ACHN (cell line): ENCODE measurements at places on chromosomes 5 and 9.

GRCh38 chr5:81429363-81429762, 35.4 kb upstream of the ACOT12 start:
- DNase-seq, result no peak

DNA sequence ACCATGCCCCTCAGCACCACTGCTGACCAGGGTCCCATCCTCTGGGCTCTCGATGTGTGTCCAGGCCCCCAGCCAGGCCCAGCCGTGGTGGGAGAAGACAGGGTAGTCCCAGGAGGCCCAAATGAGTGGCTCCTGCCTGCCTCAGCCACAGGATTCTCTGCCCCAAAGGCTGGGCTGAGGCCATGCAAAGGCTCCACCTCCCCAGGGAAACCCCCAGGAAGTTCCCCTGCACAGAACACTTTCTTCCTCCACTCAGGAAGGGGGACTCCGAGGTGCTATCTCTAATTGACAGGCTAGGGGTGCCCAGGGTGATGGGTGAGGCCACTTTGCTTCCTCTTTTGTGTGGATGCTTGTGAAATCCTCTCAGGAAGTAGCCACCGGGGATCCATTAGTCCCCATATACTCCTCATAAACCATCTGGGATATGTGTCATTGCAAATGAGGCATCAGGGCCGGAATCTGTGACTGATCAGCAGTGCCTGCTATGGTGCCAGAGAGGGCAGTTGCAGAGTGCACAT, 23.1 kb upstream of the TDRD7 start:
- no peak for DNase-seq

DNA sequence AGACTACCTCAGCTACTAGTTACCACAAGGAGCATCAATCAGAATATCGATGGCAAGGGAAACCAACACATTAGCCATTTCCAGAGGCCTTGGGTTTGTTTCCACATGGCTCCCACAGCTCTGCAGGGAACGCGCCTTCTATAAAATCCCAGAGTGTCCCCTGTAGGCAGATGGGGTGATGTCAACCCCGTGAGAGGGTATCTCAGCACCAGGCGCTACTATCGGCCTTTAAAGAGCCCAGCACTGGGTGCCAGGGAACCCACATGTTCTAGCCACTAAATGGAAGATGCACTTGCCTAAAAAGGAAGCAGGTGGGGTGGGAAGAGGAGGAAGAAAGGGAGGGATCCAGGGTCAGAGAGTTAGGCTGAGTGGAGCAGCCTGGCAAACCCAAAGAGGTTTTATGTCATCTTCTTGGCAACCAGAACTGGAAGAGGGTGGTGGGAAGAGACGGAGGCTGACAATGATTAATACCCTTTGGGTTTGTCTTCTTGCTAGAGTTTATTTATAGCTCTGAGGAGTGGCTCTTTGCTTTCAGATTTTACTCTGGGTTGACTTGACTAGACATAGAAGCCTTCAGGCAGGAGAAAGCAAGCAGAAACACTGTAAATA, 19.9 kb downstream of the MACROH2A1 start:
- DNase-seq, result peak; percentile 21

GRCh38 chr5:164722702-164723101, 1217.3 kb downstream of the MAT2B start:
- DNase-seq, result no peak

GRCh38 chr9:92725766-92726165, 38.9 kb downstream of the BICD2 start:
- no peak for DNase-seq

- DNase-seq, result no peak
Measured at GRCh38 chr5:87277279-87277835, 9.7 kb downstream of the RASA1 start.

DNA sequence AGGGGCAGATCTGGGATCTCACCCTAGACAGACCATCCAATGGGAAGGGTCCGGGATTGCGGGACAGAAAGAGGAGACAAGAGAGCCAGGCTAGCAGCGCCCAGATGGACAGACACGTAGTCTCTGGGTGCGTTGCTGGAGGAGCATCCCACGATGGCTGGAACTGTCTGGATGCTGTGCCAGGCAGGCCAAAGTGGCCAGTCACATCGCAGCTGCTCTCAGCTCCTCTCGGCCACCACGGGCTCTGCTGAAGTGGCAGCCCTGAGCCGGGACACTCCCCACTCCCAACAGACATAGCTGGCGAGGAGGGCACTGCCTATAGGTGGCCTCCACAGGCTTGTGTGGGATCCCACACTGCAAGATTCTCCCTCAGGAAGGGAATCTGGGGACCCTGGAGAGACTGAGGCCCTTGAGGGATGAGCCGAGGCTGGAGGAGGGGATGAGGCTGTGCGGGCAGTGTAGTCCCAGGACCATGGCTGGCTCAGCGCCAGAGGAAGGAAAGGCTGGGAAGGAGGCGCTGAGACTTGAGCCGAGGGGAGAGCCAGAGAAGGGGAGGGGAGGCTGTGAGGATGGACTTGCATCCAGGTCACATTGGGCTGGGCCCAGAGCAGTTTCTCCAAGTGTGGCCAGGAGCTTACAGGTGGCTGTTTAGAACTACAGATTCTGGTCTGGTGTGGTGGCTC, 10.3 kb upstream of the WDR5 start:
- no peak for DNase-seq

GRCh38 chr9:93114169-93114983, 18.4 kb downstream of the CARD19 start:
- DNase-seq, result no peak

DNA sequence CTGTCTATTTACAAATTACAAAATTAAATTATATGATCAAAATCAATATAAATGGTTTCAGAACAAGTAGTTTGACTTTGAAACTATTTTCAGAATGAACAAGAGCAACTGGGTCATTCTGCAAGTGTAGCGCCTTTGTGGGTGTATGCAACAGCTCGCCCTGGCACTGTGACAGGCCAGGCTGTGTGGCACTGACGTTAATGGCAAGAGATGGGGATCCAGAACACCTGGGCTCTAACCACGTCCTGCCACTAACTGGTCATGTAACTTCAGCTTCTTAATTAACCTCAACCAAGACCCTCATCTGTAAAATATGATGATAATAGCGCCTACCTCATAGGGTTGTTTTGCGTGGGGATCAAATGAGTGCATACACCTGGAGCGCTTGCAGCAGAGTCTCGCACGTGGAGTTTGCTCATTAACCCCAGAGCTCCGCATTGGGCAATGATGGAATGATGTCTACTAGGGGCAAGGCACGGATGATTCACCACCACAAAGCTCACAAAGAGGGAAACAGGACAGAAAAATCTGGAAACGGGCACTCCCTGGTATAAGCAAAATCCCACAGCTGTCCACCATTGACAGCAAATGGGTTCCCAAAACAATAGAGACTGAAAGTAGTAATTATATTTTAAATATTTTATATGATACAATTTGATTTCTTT, 639.4 kb downstream of the SEMA5A start:
- no peak for DNase-seq

DNA sequence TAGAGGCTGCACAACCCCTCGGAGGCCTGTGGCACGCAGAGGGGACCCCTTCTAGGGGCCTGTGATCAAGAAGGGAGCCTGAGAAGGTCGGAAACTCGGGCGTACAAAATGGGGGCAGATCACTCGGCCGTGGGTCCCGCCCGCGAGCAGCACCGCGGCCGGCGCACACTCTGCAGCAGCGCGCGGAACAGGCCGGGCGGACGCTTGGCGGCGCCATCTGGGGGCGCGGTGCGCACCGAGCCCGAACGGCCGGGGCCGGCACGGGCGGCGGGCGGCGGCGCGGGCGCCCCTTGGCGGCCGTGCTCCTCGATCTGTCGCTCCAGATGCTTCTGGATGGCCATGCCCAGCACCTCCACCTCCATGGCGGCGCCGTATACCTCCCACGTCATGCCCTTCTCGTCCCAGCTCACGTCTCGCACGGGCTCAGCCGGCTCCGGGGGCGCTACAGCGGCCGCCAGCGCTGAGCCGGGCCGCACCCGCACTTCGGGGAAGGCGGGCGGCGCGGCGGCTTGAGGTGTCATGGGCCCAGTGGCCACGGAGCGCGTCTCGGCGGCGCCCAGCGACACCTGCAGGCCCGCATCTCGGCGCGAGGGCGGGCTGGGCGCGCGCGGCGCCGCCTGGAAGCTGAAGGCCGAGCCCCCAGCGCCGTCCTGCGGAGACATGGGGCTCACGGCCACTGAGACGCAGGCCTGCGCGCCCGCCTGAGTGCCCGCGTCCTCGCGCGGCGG, 13.1 kb downstream of the GPRIN1 start:
- no peak for DNase-seq

GRCh38 chr5:96726802-96727201, 64.6 kb downstream of the CAST start:
- no peak for DNase-seq

DNA sequence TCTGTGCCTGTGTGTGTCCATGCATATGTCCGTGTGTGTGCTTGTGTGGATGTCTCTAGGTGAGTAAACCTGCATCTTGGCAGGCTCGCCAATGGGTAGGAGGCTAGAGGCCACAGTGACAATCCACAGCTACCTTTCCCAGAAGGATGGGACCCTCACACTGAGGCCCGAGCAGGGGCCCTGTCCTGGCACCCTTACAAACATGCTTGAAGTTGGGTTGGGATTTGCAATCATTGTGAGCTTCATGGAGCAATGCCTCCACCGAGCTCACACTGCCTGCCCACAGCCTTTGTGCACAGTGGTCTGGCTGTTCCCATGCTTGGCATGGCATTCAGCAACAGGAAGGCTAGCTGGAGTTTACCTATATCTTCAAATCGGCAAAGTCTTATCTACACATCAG, 311.1 kb upstream of the IRX1 start:
- no peak for DNase-seq

GRCh38 chr5:92518318-92518904, 1062.6 kb downstream of the NR2F1-AS1 start:
- DNase-seq, result peak; percentile 31

GRCh38 chr9:93656426-93657239, 80.2 kb downstream of the PHF2 start:
- DNase-seq, result no peak

GRCh38 chr9:127714951-127715469, 453 bp downstream of the PTRH1 start:
- DNase-seq, result peak; percentile 13

- DNase-seq, result no peak
Measured at GRCh38 chr9:114919611-114920010, 10.8 kb downstream of the TNFSF8 start.

DNA sequence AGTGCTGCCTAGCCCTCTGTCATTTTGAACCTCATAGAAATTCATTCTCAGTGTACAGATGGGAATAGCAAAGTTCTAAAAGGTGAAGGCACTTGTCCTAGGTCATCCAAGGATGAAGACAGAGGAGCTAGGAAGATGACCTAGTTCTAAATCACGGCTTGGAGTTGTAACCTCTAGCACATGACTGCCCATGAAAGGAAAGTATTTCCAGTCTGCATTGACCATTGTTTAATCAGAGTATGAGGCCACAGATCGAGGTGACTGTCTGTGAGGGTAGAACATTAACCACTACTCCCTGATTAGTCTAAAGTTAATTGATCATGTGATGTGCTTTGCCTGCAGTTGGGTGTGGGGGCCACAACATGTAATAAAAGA, 674 bp upstream of the TNFSF15 start:
- DNase-seq, result no peak

GRCh38 chr5:39759701-39760100, 334.9 kb upstream of the DAB2 start:
- DNase-seq, result no peak

- no peak for DNase-seq
Measured at GRCh38 chr9:135347461-135347860, 132.1 kb upstream of the PPP1R26 start.

DNA sequence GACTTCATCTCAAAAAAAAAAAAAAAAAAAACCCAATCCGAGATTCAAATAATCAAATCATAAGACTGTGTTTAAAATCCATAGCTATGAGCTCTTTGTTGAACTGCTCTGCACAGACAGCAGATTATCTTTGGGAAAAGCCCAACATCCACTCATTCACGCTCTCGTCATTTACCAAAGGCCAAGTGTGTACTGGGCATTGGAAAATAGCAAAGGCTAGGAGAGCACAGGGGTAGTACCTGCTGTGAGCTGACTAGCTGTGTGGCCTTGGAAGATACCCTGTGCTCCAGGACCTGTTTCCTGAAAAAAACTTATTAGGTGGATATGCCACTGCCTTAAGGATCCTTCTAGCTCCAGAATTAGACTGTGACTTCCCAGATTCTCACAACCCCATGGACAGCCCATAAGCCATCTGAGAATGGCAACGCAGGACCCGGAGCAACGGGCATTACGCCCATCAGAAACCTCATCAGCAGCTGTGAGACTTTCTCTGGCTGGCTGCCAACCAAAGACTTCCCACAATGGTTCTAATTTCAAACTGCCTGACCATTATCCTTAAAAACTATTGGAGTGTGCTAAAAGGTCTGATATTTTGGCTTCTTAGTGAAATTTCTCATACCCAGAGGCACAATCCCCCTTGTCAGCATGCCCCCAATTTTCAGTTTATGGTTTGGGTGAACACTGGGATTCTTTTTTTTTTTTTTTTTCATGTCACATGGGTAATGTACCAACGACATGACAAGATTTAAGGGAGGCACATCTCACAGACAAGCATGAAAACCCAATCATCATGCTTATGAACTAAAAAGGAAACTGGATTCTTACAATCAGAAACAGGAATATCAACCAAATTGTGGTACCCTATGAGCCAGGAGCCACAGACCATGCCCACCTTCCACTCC, 16.8 kb downstream of the SERINC5 start:
- no peak for DNase-seq

- DNase-seq, result no peak
Measured at GRCh38 chr9:92615790-92616189, 54.1 kb downstream of the IPPK start.

- DNase-seq, result peak; percentile 4
Measured at GRCh38 chr9:37364751-37365360, 57.6 kb upstream of the GRHPR start.

- DNase-seq, result peak; percentile 39
Measured at GRCh38 chr5:78591138-78591612, 57.4 kb downstream of the LHFPL2 start.

GRCh38 chr9:87876708-87877107, 6.0 kb upstream of the SPATA31E1 start:
- DNase-seq, result no peak

- DNase-seq, result no peak
Measured at GRCh38 chr9:136835162-136835931, 6.9 kb upstream of the AJM1 start.

GRCh38 chr5:14331386-14331781, 188.2 kb downstream of the TRIO start:
- DNase-seq, result no peak
